ENCODE measurements at places on chromosomes 1 and 21.

DNA sequence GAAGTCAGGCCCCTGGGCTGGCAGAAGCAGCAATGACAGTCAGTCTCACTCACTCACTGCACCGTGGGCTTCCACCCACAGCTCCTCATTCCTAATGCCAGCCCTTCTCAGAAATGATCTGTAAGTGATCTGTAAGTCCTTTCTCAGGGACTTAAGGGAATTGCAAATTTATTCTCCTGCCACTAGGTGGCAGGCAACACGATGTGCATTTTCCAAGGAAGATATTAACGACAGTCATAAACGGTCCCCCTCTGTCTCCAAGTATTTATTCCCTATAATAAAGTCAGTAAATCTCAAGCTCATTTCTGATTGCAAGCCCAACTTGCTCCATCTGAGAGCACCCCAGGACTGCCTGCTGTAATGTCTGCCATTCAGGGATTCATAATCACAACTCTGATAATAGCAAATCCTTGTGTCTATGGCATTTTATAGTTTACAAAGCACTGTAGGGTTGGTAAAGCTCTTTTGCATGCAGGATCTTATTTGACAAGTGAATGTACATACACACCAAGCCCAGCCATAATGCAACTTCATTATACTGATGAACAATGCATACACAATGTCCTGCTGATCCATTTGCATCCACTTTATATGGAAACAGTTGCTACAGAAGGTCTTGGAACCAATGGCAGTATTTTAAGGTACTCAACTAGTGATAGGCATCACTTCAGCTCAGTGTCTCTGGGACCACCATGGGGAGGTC is 380.5 kb upstream of the CAMK1G start:
- no peak overlapping the region for H3K27ac ChIP-seq
- no peaks in the 10 kb centered on the region for H3K27me3 ChIP-seq
- H3K36me3 ChIP-seq = no peaks in the 10 kb centered on the region
- peak; percentile 62 for DNase-seq
- no peak overlapping the region for H3K4me3 ChIP-seq

GRCh38 chr1:27395441-27396195 is 3.2 kb downstream of the GPR3 start:
- no peaks in the 10 kb centered on the region for H3K27me3 ChIP-seq
- no peak overlapping the region for H3K27ac ChIP-seq
- H3K36me3 ChIP-seq = no peaks in the 10 kb centered on the region
- H3K4me1 ChIP-seq = peaks cover 2% of the 10 kb centered on the region
- DNase-seq = peak; percentile 90
- H3K4me3 ChIP-seq = no peak overlapping the region

DNA sequence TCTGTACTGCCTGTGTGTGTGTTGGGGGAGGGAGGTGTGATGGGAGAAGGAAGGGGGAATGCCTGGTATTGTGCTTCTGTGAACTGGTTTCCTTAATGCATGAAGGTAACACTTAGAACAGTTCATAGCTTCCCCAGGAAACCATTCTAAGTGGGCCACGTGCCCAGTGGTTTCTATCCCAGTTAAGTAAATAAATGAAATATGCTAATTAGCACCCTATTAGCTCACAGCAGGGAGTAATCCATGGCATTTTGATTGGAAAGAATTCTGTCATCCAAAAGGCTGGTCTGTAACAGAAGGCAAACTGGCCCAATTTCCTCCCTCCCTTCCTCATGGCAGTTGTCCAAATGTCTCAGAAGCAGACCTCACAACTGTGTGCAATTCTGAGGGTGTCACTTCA is 199.3 kb downstream of the TTLL7 start:
- no peak overlapping the region for H3K4me3 ChIP-seq
- H3K27ac ChIP-seq = no peak overlapping the region
- DNase-seq = peak; percentile 52
- no peaks in the 10 kb centered on the region for H3K27me3 ChIP-seq
- H3K4me1 ChIP-seq = peaks cover 3% of the 10 kb centered on the region
- H3K36me3 ChIP-seq = no peaks in the 10 kb centered on the region

GRCh38 chr1:42322577-42322976 is 12.5 kb downstream of the FOXJ3 start:
- no peaks in the 10 kb centered on the region for H3K36me3 ChIP-seq
- H3K4me1 ChIP-seq = peaks cover 2% of the 10 kb centered on the region
- no peak for DNase-seq

- H3K36me3 ChIP-seq = no peaks in the 10 kb centered on the region
- no peak overlapping the region for H3K27ac ChIP-seq
- H3K4me1 ChIP-seq = peaks cover 2% of the 10 kb centered on the region
- peak overlapping the region; percentile 69 for H3K4me3 ChIP-seq
Observed at GRCh38 chr1:24415910-24416665, 486 bp downstream of the NIPAL3 start.

DNA sequence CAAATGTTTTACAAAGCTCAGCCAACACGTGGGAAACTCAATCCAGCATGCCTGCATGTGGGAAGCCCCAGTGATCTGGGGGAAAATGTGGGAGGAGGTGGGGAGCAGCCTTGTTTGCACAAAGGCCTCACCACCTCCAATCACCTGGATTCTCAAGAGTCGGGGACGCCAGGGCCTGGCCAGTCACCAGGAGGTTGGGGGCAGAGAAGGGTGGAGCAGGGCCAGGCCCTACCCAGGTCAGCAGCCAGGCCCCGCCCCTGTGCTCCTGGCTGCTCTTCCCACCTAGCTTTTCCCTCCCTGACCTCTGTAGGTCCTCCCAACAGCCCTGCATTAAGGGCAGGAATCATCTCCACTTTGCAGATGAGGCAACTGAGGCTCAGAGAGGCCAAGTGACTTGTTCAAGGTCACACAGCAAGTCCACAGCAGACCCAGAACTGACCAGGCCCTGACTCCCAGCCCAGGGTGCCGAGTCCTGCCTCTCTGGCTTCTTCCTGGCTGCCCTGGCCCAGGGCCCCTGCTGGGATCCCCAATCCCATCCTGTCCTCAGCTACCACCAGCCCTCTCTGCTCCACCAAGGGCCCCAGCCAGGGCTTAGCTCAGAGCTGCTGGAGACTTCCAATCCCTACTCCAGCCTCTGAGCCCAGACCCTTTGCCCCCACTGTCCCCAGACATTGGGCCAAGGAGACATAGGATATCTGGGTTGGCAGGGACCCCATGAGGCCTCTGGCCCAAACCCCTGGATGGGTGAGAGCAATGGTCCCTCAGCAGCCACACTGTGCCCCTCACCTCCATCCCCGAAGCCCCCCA is 508.6 kb downstream of the PTPRU start:
- no peak for DNase-seq
- H3K4me1 ChIP-seq = no peaks in the 10 kb centered on the region
- no peak overlapping the region for H3K27ac ChIP-seq
- H3K36me3 ChIP-seq = no peaks in the 10 kb centered on the region

DNA sequence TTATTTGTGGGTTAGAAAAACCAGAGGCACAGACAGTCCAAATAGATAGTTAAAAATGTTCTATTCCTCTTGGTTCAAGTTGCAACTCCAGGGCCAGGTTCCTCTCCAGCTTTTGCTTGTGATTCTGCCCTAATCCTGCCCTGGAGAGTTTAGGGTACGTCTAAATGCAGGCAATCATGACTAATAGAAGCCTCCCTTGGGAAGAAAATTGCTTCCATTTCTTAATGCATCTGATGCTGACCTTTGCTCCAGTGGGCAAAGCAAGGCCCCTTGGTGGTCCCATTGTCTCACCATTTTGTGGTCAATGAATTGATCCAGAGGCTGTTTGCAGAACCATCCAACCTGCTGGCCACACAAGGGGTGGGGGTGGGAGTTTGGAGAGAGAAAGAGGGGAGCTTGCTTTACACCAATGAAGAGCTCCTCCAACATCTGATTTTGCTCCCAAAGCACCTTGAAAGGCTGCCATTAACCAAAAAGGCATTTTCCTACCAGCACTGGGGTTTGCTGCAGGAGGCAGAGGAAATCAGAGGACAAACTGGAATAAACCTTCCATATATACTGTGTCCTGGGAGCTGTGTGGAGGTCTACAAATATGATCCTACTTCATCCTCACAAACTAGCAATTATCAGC is 31.3 kb downstream of the C8B start:
- no peaks in the 10 kb centered on the region for H3K4me1 ChIP-seq
- DNase-seq = no peak
- no peaks in the 10 kb centered on the region for H3K27me3 ChIP-seq
- no peaks in the 10 kb centered on the region for H3K36me3 ChIP-seq
- no peak overlapping the region for H3K27ac ChIP-seq

- DNase-seq = no peak
- H3K4me3 ChIP-seq = no peak overlapping the region
- H3K4me1 ChIP-seq = peaks cover 5% of the 10 kb centered on the region
- H3K36me3 ChIP-seq = no peaks in the 10 kb centered on the region
- H3K27ac ChIP-seq = no peak overlapping the region
Observed at GRCh38 chr1:183869664-183870063, 64.7 kb downstream of the RGL1 start.

DNA sequence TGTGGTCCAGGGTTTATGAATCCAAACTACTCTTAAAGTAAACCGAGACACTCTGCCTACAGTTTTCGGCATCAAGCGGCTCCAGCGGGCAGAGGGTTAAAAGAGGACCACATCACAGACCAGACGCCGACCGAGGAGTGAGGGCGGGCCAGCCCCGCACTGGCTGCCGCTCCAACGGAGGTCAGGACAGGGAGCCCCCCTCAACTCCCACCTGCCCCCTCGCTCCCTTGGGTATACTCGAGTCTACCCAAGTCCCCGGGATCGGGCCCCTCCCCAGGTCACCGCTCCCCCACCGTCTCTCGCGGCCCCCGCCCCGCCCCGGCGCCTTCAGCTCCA is 312 bp downstream of the ARNT start:
- no peaks in the 10 kb centered on the region for H3K36me3 ChIP-seq
- peak; percentile 82 for DNase-seq
- H3K27ac ChIP-seq = peak overlapping the region; percentile 90
- H3K4me3 ChIP-seq = peak overlapping the region; percentile 83
- no peaks in the 10 kb centered on the region for H3K27me3 ChIP-seq

All from mesendoderm (in vitro differentiated cells).